Frontal cortex (tissue), 4 donors: ENCODE measurements at places on chromosomes 16 and 17. TPM values are rescaled to one million over a fixed set of nuclear protein-coding genes. Genes with fewer than 3 reads are reported as not detected.

- DNase-seq = no peak
Observed at GRCh38 chr16:46745617-46746016, 2.5 kb downstream of the MYLK3 start.

DNA sequence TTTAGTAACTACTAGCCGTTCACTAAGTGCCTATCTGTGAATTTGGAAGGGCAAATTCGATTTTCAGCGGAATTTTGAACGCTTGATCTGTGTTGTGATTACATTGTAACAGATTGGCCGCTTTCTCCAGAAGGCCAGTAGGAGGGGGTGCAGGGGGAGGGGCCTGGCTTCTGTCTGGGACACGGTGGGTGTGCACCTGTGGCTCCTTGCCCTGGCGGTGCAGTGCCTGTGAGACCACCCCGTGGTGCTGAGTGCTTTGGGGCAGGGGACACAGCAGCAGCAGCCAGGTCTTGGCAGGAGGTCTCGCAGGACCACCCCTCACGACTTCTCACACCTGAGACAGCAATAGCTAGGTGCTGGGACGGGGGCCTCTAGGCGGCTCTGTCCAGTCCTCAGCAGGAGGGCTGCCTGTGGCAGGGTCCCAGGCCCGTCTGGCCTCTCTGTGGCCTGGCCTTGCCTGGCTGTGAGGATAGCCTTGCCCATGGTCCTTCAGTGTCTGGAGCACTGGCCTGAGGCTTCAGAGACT is 1.8 kb downstream of the UBE2I start:
- no peak for DNase-seq

DNA sequence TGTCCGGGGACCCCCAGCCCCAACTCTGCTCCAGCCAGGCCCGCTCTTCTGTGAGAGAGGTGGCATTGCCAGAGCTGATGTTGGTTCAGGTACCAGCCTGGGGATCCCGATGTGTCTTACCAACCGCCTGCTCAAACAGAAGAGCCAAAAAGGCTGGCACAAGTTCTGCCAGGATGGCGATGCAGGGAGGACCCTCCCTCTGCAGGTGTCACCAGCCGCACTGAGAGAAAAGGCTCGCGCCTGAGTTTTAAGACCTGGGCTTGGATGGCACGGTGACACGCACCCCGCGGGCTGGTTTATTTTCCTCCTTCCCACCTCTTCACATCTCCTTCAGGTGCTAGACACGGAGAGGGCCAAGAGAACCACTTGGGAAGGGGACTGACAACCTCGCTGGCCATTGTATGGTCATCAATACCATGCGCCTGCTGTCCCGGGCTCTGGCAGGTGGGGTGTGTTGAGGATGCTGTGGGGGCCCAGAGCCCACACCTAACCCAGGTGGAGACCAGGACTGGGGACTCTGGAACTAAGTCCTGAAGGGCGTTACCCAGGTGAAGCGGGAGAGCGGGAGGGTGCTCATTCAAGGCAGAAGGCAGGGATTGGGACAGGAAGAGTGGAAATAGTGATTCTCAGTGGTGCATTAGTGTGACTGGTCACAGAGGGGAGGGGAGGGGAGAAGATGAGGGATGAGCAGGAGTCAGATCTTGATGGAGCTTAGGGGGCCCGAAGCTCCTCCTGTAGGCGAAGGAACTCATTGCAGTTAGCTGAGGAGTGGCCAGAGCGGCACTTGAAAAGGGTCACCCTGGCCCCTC is 16.3 kb downstream of the FOXJ1 start:
- no peak for DNase-seq

The CCDC40 gene
- 6.5 TPM for total RNA-seq
